ENCODE measurements at places on chromosomes 3 and 15.

DNA sequence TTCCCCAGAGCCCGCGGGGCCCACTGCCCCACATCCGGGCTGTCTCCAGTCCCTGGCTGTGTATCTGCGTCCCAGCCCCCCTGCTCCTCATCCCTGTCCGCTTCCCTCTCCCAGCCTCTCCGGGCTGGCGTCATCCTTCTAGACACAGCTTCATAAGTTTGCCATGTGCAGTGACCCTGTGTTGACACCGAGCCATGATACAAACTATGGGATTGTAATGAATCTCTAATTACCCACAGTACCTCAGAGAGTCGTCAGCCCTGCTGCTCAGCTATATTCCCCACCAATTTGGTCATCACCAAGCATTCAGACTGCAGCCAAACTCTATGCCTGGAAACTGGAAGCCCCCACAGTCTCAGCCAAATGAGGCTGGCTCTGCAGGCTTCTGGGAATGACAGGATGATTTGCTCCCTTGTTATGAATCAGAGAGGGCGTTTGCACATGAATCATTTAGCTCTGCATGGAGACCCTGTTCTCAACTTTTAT is 466.1 kb upstream of the ATP11B start:
- DNase-seq = no peak

DNA sequence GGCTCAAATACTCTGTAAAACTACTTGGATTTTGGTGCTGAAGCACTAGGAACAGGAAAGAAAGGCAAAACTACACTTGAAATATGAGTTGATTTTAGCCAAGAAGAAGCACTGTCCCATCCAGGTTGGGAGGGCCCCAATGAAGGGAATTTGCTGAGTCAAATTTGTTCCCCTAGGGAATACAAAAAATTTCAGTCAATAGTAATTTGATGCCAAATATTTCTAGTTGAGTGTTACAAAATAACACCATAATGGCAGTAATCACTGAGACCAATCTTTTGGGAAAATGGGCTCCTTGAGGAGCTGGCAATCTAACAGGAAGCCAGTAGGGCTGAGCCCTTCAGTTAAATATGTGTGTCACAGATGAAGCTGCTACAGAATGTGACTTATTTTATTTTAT is 896.9 kb downstream of the DIPK2A start:
- DNase-seq = no peak

DNA sequence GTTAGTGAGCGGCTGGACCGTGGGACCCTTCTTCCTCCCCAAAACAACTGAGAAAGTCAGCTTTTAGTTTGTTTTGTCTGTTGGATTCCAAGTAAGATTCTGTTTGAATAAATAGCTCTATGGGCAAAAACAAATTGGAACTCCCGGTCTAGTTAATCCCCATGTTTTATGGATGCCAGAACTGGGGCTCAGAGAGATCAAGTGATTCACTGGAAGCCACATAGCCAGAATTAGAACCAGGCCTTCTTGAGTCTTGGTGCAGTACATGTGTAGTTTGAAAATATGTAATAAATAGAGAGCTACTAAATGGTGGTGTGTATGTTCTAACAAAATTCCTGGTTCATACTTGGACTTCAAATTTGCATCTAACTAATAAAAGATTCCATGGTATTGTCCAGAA is 29.3 kb upstream of the POLR2M start:
- no peak for DNase-seq

- DNase-seq = no peak
Measured at GRCh38 chr3:126309861-126310655, 47.1 kb downstream of the KLF15 start.

DNA sequence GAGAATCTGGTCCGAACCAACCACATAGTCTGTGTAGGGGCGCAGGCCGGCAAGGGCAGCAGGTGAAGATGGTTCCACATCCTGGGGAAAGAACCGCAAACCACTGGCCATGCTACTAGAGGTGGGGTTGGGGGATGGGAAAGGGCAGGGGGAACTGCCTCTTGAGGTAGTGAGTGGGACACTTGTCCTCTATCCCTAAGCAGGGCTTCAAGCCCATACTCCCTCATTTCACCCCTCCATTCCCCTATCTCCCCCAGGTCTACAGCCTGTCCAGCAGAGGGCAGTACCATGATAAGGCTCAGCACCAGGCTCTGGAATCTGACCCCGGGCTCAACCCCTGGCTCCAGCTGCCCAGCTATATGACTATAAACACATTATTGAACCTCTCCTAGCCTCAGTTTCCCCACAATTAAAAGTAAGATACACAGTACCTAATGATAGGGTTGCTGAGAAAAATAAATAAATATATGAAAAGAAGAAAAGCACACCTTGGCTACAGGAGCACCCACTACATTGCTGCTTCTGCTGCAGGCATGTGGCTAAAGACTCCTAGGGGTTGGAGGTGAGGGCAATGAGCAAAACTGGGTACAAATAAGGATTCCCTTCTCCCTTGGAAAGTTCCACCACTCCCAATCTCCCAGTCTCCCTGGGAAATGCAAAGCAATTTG is 6.3 kb downstream of the GORASP1 start:
- no peak for DNase-seq

Data from stimulated activated CD4-positive, alpha-beta T cell treated with anti-CD3 and anti-CD28 coated beads, Interleukin-12 subunit alpha, Interleukin-12 subunit beta, amount 100 ng/mL, for 24 hours (primary cell).